ENCODE measurements at places on chromosomes 5 and 9.

DNA sequence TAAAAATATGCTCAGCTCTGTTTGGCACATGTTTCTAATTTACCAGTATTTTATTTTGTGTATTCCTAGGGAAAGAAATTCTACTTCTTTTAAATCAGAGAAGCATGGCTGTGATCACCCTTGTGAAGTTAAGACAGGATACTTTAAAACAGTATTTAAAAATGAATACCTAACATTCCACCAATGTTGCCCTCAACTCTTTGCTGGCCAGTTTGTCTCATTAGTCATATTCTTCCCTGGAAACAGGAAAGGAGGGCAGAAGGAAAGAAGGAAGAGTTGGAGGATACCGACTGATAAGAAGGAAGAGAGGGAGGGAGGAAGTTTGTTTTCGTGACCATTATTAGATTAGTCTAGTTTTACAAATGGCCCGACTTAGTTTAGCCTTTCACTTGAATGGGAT is 137.4 kb downstream of the PLK2 start:
- DNase-seq, result no peak

GRCh38 chr9:33289496-33289895 is 820 bp upstream of the NFX1 start:
- DNase-seq, result no peak

GRCh38 chr9:123868002-123868401 is 61.9 kb downstream of the DENND1A start:
- no peak for DNase-seq

GRCh38 chr5:2112173-2113025 is 229.7 kb upstream of the IRX4 start:
- no peak for DNase-seq

DNA sequence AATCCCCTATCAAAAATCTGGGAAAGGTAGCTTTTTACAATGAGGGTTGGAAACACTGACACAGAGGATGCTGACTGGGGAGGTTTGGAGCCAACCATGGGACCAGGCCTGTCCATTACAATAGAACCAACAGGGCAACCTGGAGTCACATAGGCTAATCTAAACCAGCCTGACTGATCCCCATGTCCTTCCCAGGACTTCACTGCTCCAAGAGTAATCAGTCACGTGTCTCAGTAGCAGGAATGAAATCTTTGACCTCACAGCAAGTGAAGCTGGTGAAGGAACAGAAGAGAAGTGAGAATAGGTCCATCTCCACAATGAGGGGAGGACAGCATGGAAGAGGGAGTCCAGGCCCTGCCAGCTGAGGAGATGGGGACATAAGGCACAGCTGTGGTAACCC is 16.0 kb upstream of the GLRX start:
- no peak for DNase-seq

- DNase-seq, result no peak
Measured at GRCh38 chr9:133342570-133342969, 5.4 kb downstream of the MED22 start.

DNA sequence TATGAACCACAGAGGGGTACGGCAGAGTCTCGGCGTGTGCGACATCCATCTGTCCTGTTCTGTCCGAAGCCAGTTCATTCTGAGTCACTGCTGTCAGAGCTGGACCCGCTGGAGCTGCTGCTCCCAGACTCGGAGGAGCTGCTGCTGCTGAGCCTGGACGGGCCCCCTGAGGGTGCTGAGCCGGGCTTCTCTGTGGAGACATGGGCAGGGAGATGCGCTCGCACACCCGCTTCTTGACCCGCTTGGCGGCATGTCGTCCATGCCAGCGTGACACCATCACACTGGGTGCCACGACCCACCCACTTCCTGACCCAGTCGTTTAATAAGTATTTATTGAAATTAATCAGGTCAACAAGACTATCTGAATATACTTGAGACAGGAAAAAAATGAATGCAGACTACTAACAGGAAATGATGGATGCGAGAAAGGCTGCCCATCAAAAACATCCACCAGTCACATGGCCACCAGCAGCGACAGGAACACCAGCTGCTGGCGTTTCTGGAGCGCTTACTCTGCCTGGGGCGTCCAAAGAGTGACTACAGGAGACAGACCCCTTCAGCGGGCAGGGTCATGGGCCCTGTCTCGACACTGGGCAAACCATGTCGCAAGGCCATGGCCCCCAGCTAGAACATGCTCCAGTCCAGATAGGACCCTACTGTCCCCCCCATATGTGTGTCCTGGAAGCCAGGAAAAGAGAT is 8.4 kb downstream of the BRD3OS start:
- no peak for DNase-seq

- DNase-seq, result no peak
Measured at GRCh38 chr5:120152472-120152871, 311.6 kb upstream of the PRR16 start.

DNA sequence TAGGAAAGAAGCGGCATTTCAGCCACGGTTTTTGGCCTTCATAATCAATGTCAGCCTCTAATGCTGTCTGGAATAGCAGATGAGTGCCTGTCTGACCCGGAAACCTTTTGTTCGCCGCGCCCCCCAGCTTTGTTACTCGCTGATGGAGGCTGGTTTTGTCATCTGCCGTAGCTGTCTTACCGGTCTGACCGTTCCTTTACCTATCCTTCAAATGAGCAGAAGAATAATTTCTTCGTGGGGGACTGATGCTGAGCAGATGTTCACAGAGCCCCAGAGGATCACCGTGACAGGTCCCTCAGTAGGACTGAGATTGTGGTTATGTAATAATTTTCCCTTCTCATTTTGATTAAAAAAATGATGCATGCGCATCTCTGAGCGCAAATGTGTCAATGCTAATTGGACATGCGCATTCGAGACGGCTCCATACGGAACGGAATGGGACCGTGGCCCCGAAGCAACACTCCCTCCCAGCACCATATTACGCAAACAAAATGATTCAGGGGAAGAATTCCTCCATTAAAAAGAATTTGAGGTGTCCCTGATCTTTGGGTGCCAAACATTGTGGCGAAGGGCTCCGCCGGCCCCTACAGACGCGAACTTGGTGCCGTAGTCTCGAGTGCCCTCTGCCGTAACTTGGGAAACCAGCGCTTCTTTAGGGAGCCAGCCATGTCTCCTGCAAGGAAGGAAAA is 27.6 kb downstream of the TLX3 start:
- no peak for DNase-seq

DNA sequence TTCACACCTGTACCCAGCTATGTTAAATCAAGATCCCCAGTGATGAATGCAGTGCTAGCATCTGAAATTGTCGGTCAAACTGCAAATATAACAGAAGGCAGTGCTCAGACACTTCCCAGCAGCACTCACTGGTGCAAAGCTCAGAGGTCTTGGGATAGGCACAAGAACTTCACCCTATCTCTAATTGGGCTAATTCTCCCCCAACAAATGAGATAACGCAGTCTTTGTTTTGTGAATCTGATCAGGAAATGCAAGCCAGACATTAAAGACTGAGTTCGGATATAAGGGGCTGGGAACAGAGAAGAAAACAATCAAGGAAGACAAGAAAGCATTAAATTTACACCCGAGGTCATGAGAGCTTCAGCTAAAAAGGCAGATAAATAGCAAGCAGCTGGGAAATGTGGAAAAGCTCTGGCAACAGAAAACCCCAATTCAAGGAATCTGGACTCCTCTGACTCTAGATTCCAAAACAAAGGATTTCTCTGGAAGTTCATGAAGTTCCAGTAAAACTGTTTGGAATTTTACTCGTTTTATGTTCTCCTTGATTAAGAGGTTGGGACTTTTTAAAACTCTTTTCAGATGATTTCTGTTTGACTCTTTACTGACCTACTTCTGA is 65.1 kb downstream of the GNA14 start:
- DNase-seq, result no peak

DNA sequence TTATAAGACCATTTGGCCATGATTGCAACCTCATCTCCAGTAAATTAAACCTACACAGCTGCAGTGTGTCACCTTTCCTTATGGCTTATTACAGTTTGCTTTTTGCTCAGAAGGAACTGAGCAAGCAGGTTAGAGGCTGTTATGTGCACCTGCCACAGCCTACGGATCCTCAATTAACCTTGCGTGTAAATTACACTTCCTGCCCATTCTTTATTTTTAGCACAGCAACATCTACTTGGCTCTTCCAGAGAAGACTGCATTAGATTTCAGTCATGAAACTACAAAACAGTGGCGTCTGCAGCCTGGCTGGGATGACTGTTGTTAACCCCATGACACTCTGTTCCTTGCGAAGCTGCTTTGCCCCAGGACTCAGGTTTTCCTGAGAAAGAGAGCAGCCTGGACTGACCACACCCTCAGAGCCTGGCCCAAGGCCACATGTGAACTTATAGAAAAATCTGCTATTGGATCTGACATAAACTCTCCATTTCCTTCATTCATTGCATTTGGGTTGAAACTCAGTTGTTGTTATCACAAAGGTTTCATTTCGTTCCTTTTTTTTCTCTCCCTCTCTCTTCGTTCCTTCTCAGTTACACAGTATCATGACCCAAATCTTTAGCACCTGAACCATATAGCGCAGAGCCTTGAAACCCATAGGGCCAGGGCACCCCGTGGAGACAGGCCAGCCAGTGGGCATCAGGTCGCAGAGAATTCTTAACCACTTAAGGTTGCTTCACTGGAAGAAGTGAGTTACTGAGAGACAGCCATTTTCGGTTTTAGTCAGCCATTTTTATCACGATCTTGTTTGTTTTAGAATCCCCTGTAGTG is 138.6 kb downstream of the PALM2AKAP2 start:
- DNase-seq, result peak; percentile 77

DNA sequence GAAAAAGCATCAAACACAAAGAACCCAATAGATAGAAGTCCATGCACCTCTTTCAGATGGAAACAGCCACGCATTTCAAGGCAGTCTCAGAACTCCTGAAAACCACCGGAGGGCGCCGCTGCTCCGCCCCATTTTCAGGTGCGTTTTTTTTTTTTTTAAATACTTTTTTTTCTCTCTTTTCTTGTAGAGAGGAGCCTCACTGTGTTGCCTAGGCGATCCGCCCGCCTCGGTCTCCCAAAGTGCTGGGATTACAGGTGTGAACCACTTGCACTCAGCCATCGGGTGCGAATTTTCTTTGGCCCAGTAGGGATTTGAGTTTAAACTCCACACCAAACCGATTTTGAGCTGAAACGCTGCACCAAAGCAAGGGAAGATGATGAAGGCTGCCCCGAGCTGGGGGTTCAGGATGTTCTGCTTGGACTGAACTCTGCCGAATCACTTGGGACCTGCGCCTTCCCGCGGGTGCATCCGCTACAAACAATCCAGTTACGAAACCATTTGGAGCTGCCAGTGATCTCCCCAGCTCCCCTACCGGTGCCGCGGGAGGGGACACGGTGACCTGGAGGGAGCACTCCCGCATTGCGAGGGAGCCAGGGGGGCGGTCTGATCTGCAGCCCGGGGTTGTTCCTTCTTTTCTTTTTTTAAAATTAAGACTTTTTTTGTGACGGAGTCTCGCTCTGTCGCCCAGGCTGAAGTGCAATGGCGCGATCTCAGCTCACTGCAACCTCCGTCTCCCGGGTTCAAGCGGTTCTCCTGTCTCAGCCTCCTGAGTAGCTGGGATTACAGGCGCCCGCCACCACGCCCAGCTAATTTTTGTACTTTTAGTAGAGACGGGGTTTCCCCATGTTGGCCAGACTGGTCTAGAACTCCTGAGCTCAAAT is 1.4 kb downstream of the PTGR1 start:
- peak; percentile 55 for DNase-seq

DNA sequence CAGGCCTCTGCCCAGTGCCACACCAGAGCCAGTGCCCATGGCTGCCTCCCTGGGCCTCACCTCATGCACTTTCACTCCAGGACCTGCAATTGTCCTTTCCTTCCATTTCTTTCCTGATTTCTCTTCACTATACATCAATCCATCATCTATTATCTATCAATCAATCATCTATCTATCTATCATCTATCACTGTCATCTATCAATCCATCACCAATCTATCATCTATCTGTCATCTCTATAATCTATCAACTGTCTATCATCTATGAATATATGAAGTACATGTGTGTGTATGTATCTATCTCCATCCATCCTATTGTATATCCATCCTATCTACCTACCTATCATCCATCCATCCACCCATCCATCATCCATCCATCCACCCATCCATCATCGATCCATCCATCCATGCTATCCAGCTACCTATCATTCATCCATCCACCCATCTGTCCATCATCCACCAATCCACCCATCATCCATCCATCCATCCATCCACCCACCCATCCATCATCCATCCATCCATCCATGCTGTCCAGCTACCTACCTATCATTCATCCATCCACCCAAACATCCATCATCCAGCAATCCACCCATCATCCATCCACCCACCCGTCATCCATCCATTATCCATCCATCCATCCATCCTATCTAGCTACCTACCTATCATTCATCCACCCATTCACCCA is 26.9 kb downstream of the SLC6A3 start:
- no peak for DNase-seq

DNA sequence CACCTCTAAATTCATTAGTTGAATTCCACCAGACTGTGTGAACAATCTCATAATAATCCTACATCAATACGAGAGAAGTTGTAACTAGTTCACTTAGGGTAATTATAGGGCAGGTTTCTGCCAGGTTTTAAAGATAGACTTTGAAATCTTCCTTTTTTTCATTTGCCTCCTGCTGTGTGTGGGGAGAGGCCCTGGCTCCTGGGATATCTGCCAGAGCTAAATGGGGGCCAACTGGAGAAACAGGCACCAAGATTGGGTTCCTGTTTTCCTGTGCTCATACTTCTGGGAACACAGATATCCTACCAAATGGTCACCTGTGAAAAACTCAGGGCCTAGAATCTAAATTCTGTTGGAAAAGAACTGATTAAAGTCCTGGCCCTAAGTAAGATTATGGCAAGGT is 42.3 kb downstream of the SH3RF2 start:
- no peak for DNase-seq

GRCh38 chr5:75457691-75458090 is 53.7 kb downstream of the CERT1 start:
- DNase-seq, result no peak

GRCh38 chr9:118268046-118268445 is 563.8 kb downstream of the TLR4 start:
- no peak for DNase-seq

DNA sequence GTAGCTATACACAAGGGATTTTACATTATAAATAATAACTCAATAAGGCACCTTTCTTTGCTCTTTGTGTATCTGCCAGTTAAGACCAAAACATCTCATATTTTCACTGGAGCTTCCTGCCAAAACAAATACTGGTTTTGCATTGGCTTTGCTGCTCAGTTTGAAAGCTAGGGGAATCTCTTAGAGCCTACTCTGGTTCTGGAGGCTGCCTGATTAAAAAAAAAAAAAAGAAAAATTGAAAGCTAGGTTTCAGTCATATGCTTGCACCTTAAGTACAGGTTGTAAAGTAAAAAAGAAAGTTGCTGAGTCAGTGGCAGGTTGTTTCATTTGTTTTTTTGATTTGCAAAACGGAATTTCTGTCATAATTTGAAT is 2.3 kb downstream of the DENND4C start:
- no peak for DNase-seq

GRCh38 chr5:75847561-75848021 is 130.4 kb upstream of the POC5 start:
- no peak for DNase-seq

- no peak for DNase-seq
Measured at GRCh38 chr5:158873104-158873503, 226.6 kb downstream of the EBF1 start.

DNA sequence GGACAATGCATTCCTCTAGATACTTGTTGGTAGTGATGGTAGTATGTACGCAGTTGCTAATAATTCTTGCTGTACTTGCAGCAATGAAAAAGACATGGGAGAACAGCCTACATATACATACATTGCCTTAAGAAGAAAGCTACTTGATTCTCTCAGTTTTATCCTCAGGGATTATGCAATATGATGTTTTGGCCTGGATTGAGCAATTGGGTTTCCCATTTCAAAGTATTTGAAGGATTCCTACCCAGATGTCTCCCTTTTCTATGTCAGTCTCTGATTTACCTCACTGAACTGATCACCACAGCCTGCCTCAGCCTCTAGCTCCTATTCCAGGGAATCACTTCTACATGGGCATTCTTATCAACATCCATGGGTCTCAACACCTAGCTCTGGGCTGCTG is 210.1 kb upstream of the CDH10 start:
- DNase-seq, result no peak

Data from Jurkat, Clone E6-1 (cell line).